ENCODE measurements at places on chromosomes 2 and 18.

GRCh38 chr2:36405183-36405582 lies 49.6 kb downstream of the CRIM1 start:
- no peak for DNase-seq

DNA sequence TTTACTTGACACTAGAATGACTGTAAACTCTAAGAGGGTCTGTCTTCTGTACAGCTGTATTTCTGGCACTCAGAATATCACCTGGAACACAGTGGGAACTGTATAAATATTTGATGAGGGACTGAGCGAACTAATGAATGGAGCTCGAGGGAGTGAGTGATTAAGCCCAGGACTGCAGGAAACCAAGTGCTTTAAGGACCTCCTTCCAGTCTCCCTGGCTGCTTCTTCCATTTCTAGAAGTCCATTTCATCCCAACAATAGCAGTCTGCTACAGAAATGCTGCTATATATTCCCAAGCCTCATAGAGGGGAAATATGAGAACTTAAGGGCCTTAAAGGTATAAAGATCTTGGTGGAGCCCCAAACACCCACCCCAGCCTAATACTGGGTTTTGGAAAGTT lies 2.8 kb upstream of the IL1RL2 start:
- DNase-seq = no peak

- DNase-seq = no peak
Observed at GRCh38 chr18:76434452-76434851, 60.6 kb downstream of the ZNF516 start.

- no peak for DNase-seq
Observed at GRCh38 chr2:18123211-18123570, 244.7 kb downstream of the KCNS3 start.

GRCh38 chr2:19717446-19717845 lies 184.3 kb downstream of the TTC32 start:
- DNase-seq = no peak

DNA sequence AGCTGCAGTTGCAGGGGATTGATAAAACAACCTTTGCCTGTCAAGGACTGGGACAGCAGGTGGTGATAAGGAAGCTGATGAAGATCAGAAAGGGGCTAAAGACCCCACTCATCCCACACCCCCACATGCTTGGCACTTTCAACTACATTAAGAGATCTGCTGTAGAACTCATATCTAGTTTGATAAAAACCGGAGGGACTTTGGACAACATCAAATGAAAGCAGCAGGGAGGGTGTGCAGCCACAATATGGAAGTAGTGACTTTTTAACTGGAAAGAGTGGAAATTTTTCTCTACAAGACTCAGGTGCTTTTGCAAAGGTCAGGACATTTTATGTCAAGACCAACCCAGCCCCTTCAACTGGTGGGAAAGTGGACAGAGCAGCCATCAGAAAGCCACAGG lies 56.8 kb downstream of the TBC1D8 start:
- no peak for DNase-seq

- peak; percentile 94 for DNase-seq
Observed at GRCh38 chr2:231613663-231614558, 21.2 kb downstream of the TEX44 start.

DNA sequence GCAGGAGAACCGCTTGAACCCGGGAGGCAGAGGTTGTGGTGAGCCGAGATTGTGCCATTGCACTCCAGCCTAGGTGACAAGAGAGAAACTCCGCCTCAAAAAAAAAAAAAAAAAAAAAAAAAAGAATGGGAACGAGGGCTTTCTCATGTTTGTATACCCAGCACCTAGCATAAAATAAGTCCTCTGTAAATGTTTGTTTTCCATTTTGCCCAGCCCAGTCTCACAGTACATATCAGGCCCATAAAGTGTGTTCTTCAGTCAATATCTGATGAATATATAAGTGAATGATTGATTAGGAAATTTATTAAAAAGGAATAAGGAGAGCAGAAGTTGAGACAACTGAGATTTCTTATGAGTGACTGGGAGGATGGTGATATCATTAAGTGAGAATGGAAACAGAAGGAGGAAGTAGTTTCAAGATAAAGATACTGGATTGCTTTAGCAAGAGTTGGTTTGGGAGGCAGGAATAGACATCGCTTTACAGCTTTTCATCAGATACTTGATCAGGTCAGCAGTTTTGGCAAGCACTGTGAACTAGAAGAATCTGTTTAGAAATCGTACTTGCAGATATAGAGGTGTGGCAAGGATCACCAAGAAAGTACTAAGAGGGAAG lies 327.5 kb downstream of the KIAA1328 start:
- DNase-seq = no peak

- no peak for DNase-seq
Observed at GRCh38 chr18:34691614-34692013, 18.5 kb upstream of the DTNA start.

DNA sequence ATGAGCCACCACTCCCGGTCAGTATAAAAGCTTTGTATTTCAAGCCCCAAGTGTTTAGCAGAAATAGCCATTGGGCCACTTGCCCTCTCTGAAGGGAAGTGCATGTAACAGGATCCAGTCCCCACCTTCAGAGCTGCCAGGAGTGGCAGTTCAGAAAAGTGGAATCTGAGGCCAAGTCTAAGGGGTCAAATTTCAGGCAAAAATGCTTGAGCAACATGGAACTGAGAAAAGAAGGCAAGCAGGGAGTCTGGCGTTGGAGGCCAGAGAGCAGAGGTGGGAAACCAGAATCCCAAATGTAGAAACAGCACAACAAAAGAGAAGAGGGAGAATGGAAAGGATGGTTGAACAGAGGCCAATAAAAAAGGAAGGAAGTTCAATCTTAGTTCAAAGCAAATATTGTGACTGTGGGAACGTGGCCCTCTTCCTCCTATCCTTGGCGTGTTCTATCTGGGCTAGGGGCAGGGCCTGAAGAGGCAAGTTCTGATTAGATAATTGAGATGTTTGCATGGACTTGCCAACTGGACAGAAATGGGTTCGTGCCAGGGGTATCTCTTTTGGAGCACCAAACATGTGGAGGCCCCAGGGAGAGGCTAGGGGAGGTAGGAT lies 102.2 kb downstream of the AP1S3 start:
- peak; percentile 71 for DNase-seq

DNA sequence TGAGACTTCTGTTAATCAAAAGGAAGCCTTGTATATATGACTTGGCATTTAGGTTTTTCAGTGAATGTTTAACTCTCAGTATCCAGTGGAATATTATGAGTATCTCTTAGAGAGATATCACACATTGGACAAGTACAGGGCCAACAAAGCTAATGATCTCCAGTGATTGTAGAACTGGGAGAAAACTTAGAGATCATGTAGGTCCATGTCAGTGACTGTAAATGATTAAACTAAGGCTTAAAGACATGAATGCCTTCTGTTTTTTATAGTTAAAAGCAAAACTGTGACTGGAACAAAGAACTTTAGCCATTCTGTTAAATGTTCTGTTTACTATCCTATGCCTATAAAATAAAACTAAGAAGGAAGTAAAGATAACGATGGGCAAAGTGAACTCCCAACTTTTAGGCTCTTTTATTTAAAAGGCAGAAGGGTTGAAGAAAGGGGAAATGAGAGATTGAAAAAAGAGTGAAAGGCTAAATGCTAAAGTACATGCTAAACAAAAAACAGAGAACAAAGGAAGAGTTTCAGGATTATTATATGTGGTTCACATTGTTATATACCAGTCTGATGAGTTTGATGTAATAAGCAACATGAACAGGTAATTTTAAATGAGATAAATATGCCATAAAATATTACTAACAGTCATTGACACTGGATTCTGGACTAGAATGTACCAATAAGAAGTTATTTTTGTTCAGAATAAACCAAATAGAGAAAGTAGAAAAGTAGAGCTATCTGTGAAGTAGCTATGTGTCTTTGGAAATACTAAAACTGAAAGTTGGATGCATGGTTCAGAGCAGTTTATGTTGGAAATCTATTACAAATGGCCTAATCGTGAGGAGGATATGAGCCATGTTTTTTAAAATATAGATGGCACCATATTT lies 37.1 kb upstream of the TNFRSF11A start:
- no peak for DNase-seq

DNA sequence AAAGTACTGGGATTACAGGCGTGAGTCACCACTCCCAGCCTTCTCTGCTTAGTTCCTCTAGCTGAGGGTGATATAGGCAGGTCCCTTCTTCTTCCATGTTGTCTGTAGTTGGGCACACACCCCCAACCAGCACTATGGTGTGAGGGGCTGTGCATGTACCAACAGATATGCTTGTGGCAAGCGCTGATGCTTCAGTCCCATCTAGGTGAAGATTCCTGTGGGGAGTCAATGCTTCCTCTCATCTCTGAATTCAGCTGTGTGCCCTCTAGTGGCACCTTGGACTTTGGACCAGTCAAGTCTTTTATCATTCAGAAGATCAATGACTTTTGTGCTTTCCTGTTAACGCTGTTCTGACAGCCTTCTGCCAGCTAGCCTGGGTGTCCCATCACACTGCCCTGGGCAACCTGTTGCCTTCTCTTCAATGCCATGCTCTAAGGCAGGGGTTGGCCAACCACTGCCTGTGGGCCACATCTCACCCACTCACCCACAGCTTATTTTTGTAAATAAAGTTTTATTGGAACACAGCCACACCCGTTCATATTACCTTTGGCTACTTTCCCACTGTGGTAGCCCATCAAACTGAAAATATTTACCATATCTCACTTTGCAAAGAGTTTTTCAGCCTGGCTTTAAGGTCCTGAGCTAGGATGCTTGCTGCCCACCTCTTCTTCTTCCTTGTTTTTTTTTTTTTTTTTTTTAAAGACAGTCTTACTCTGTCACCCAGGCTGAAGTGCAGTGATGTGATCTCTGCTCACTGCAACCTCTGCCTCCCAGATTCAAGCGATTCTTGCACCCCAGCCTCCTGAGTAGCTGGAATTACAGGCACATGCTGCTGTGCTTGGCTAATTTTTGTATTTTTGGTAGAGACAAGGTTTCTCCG lies 51.0 kb downstream of the NPAS2 start:
- no peak for DNase-seq

All from dermis microvascular lymphatic vessel endothelial cell (primary cell).